ENCODE measurements at places on chromosomes 6 and 20. TPM values are rescaled to one million over a fixed set of nuclear protein-coding genes. Genes with fewer than 3 reads are reported as not detected.

Gene ADGB
- total RNA-seq: not detected

- DNase-seq: no peak
These were observed 1.5 kb downstream of the LATS1 start for GRCh38 chr6:149716181-149716963.

DNA sequence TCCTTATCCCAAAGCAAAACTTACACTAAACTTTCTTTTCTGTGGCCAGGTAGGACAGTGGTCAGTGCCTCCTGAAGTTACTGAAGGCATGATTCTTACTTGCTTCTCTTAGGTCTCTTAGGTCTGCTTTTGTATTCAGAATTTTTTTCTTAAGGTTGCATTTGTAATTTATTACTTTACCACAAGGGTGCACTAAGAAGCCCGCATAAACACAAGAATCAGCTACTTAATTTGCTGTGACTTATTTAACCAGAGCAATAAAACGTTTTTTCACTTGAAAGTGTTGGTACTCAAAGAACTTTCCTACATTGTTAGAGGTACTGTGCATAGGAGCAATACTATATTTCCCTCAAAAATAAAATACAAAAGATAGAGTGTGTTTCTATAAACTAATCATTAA lies 75.4 kb upstream of the LAMA2 start:
- DNase-seq: no peak

- no peak for DNase-seq
These were observed 8.8 kb upstream of the THBD start for GRCh38 chr20:23058240-23058639.
